CD4-positive, alpha-beta T cell treated with Interleukin-1 beta for 1 hour (primary cell): ENCODE measurements at places on chromosomes 2 and 18.

DNA sequence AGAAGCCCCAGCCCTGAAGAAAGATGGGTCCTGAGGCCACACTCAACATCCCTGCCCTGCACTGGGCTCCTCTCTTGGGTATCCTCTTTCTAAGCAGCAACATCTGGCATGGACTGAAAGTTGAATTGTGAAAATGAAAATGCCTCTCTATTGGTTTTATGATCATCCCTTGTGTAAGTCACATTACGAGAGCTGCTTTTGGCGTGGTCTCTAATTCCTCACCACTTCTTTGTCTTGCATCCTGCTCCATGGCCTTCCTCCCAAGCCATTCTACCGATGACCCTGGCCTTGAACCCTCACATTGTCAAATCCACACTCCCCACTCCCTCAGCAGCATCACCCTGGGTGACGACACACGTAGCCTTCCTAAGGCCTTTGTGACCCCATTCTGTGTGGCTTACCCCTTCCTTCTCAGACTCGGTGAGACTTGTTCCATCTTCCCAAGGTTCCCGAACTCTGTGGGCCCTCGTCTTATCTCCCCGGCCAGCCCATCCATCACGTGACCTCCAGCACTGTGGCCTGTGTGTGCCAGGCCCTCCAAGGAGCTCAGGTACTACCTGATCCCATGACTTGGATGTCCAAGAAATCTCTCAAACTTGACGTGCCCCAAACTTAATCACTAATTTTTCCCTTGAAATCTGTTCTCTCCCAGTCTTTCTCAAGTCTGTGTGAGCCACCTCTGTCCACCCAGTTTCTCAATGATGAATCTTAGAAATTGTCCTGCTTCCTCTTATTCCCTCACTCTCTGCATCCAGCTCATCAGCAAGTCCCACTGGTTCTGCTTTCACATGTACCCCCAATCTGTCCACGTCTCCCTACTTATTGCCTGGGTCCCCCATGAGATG, 194.7 kb upstream of the HS6ST1 start:
- no peak for DNase-seq

DNA sequence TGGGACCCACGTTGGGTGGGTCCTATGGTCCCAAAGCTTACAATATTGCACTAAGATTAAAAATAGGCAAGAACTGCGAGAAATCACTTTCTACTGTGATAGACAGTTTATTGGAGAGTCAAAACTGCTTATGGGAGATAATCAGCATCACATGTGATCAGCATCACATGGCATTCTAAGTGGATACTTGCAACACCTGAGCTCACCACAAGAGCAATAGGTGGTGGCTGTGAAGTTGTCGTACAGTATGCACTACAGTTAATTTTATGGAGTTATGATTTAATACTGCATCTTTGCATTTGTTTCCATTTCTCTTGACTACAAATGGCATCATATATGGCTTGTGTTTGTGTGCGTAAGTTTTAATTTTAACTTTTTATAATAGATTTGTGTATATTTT, 11.6 kb downstream of the PNO1 start:
- DNase-seq, result no peak

DNA sequence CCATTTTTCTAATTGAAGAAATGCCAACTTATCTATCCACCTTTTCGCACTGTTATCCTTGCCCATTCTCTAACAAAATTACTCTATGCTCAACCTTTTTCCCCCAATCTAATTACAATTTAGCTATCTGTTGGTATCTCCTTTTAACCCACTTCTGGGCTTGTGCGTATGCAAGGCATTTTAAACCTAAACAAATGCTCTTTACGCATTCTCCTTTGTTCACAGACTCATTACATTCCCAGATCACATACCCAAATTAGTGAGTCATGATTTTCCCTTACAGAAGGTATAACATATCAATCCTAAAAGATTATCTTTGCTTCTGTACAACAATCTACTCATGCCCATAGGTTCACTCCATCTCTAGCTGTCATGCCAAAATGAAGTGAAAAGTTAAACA, 71.7 kb upstream of the LYPD1 start:
- DNase-seq, result no peak

DNA sequence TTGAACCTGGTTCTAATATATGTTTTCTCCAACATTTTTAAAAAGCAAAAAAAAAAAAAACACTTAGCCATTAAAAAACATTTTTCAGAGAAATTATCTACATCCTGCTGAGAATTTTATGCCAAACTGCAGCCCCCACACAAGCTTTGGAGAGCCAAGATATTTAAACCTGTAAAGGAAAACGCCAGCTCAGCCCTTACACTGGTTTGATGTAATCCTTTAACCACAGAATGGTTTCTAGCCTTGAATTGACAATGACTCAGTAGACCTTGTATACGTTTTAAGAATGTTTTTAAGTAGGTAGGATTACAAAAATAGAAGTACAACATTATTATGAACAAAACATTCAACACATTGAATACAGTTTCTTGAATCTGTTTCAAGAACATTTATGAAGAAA, 113.6 kb downstream of the BABAM2 start:
- DNase-seq, result no peak

GRCh38 chr2:5691985-5692529, at the start of gene SOX11:
Gene SOX11 (plus strand): TSS chr2:5692384. CDS start chr2:5692722, 338 bp downstream.
- DNase-seq, result no peak

DNA sequence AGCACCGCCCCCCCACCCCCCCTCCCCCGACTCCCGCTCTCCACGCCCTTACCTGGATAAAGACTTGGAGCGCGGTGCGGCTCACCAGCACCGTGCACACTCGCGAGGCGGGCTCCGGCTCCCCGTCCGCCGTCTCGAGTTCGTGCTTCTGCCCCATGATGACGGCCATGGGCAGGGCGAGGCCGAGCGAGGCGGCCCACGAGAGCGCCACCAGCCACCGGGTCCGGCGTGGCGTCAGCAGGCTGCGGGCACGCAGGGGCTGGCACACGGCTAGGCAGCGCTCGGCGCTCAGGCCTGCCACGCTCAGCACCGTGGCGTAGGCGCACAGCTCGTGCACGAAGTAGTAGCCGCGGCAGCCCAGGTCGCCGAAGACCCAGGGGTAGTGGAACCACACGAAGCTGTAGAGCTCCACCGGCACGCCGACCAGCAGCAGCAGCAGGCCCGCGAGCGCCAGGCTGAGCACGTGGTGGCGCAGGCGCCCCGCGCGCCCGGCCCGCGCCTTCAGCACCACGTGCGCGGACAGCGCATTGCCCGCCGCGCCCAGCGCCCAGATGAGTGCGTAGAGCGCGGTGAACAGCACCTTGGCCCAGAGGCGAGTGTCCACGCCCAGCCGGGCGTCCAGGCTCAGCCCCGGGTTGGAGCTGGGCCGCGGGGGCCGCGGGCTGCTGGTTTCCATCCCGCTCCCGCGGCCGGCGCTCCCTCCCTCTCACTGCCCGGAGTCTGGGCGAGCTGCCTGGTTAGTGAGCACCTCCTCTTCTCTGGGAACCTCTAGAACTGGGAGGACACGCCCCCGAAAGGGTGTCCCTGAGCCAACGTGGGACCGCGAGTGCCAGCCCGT, at the start of gene NTSR2:
Gene NTSR2, minus strand, starts transcription at position 742 of the 838 bp plus-strand sequence. Its CDS starts 66 bp downstream, at position 676.
- DNase-seq, result peak; percentile 15

GRCh38 chr2:50396298-50396631, 635.7 kb downstream of the NRXN1 start:
- DNase-seq, result no peak

DNA sequence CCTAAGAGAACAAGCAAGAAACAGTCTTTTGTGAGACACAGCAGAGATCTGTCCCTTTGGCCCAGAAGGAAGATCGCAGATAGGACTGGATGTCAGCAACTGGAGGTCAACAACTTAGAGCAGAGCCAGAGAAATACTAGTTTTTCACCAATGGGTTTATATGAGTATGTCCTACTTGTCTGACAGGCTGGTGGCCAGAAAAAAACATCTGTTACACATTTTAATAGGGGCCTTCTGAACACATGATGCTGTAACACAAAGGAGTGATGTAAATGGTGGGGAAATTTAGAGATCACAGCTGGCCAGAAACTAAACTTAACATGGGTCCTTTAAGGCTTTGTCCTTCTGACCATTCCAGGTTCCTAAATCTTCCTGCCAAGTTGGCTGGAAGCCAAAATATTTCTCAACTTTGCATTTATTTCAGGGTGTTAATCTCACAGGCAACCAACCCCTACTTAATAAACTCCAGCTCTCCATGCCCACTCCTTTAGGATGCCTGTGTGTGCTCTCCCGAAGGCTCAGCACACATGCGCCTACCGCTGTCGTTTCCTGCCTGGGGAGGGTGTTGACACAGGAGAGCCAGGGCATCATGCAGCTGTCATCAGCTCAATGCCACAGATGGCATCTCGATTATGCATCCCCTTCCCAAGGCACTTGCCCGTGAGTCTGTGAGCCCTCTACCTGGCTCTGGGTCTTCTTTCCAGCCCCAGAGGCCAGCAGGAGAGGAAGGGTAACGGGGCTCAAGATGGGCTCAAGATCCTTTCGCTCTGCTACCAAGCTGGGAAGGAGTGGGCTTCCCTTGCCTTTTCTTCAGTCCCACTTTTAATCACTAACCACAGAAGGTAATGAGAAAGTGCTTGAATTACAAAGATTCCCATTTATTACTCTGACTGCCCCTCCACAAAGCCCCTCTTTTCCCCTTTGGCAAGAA, 252.5 kb downstream of the ETAA1 start:
- no peak for DNase-seq

DNA sequence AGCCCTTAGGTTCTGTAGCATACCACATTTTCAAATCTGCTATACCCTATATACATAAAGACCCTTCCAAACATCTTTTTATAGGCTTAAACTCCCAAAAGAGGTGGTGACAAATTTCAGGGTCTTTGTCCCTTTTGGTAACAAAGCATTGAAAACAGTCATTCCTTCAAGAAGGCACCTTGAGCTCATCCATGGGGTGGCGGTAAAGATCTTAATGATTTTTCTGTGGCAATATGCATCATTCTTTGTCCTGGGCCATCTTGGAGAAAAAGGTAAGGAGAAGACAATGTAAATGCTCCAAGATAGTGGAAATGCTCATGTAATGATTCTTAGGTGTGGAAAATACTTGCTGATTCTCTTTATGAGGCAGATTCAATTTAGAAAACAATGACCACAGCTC, 890.5 kb downstream of the CNTNAP5 start:
- DNase-seq, result no peak

DNA sequence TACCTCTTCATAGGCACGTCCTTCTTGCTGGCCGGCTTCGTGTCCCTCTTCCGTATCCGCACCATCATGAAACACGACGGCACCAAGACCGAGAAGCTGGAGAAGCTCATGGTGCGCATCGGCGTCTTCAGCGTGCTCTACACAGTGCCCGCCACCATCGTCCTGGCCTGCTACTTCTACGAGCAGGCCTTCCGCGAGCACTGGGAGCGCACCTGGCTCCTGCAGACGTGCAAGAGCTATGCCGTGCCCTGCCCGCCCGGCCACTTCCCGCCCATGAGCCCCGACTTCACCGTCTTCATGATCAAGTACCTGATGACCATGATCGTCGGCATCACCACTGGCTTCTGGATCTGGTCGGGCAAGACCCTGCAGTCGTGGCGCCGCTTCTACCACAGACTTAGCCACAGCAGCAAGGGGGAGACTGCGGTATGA, 2.3 kb downstream of the FZD7 start:
- DNase-seq, result no peak

- DNase-seq, result no peak
These were observed 768.3 kb upstream of the CDH7 start for GRCh38 chr18:64982414-64983055.

- DNase-seq, result no peak
These were observed 16.6 kb upstream of the LNPK start for GRCh38 chr2:176018708-176019107.

GRCh38 chr18:37577051-37577611, 11.5 kb upstream of the CELF4 start:
- no peak for DNase-seq

DNA sequence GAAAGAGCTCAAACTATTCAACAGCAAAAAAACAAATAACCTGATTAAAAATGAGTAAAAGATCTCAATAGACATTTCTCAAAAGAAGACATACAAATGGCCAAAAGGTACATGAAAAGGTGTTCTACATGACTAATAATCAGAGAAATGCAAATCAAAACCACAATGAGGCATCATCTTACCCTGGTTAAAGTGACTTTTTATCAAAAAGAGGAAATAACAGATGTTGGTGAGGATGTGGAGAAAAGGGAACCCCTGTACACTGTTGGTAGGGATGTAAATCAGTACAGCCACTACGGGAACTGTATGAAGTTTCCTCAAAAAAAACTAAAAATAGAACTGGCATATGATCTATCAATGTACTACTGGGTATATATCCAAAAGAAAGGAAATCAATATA, 39.8 kb upstream of the TMEM163 start:
- no peak for DNase-seq

DNA sequence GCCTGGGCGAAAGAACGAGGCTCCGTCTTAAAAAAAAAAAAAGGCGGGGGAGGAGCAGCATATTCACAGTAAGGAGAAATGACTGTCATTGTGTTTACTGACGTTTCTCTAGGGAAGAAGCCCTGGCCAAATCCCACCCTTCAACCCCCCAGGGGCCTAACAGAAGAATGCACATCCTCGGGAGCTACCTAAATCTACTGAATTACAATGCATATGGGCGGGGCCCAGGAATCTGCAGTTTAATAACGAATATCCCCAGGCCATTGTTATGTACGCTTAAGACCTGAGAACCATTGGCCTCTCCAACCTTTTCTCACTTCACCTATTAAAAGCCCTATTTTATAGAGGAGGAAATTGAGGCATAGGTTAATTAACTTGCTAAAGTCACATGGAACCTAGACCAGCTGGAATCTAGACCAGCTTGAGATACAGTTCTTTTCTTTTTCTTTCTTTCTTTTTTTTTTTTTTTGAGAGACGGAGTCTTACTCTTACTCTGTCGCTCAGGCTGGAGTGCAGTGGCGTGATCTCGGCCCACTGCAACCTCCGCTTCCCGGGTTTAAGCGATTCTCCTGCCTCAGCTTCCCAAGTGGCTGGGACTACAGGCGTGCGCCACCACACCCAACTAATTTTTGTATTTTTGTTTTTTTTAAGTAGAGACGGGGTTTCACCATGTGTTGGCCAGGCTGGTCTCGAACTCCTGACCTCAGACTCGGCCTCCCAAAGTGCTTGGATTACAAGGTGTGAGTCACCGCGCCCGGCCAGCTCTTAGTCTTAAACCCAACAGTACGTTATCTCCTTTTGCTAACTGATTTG, 708 bp upstream of the RIF1 start:
- DNase-seq, result no peak

DNA sequence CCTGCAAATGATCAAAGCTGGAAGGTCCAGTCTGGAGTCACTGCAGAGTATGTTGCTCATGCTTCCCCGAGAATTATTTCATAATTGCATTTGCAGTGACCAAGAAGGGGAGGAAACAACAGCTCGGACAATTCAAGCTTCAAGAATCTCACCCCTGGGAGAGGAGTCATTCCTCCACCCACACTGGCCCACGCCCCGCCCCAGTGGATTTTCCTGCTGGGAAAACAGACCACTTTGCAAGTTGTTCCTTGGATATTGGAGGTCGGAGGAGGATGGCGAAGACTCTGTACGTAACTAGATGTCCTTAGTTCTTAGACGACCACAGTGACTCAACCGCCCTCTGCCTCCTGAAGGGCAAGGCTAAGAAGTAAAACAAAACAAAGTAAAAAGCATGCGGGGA, 159.4 kb downstream of the TPO start:
- no peak for DNase-seq

GRCh38 chr2:9781252-9781651, 62.0 kb upstream of the TAF1B start:
- no peak for DNase-seq
